Stimulated activated CD8-positive, alpha-beta memory T cell treated with anti-CD3 and anti-CD28 coated beads, Interleukin-15, amount 100 ng/mL, for 24 hours (primary cell): ENCODE measurements at places on chromosomes 5 and 9.

- no peak for DNase-seq
Measured at GRCh38 chr5:13976867-13977830, 32.7 kb upstream of the DNAH5 start.

DNA sequence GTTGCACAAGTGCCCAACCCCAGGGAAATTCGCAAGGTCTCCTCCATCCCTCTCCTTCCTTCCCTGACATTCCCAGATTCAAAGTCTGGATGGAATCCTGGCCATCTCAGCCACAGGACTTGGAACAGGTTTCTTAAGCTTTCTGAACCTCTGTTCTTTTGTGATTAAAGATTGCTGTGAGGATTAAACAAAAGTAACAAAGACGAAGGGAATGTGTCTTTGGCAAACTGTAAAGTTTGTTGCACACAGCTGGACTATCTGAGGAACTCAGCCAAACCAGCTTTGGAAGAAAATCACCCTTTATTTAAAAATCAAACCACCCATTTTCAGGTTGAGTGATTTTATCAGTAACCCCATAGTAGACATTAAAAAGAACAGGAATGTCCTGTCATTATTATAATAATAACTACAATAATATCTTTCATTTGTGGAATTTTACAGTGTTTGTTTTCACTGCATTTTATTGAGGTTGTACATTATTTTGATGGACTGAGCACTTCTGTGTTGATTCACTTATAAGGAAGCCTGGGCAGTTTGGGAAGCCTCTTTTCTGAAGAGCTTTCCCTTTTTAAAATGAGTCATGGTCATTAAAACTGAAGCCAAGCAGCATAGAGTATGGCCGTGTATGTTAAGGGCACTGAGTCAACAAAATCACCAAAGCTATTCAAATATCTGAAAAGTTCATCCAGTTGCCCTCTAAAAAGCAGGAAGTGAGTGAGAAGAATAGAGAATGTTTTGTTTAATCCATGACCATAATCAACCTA is 310.2 kb downstream of the AGTPBP1 start:
- no peak for DNase-seq

- no peak for DNase-seq
Measured at GRCh38 chr9:110016340-110016739, 191.6 kb downstream of the C9orf152 start.

- no peak for DNase-seq
Measured at GRCh38 chr5:104095527-104095926, 532.9 kb upstream of the NUDT12 start.

- DNase-seq, result no peak
Measured at GRCh38 chr5:97476852-97477534, 293.9 kb upstream of the RIOK2 start.

- DNase-seq, result no peak
Measured at GRCh38 chr5:66529182-66529581, 67.0 kb upstream of the MAST4 start.

DNA sequence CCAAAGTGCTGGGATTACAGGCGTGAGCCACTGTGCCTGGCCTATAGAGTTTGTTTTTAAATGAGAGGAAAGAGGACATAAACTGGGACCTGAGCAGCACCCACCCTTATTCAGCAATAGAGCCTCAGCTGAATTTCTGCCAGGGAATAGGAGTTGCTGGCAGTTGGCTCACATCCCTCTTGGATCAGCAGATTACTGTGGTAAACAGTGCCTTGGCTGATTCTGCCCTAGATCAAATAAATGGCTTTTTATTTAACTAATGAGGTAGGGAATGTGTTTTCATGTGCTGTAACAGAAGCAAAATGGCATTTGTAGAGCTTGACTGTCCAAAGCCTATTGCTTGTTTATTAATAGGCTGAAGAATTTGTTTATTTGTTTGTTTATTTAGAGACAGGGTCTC is 2.1 kb downstream of the ARHGEF37 start:
- no peak for DNase-seq

GRCh38 chr5:1892685-1893445 is 10.1 kb upstream of the IRX4 start:
- DNase-seq, result no peak

DNA sequence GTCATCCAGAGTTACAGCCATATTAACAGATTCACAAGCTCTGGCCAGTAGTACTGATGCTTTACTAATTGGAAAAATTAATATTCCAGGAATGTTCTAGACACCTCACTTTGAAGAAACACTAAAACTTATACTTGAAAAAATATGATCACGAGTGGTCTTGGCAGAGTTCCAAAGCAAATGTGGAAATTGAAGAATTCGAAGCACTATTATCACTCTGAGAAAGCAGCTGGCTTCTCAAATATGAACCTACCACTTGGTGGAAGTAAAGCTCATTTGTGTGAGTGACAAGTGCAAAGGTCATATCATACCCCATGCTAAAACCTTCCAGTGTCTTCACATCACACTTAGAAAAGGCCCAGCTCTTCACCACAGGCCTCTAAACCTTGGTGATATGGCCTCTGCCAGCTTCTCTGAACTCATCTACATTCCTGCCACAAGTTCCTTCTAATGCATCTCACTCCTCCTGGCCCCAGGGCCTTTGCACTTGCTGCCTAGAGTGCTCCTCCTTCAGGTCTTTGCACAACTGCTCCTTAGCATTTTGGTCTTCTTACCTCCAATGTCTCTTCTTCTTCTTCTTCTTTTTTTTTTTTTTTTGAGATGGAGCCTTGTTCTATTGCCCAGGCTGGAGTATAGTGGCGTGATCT is 175.7 kb upstream of the SMIM23 start:
- DNase-seq, result no peak

GRCh38 chr5:17370651-17371050 is 127.4 kb upstream of the TAF11L2 start:
- no peak for DNase-seq

GRCh38 chr9:76403352-76403751 is 9.1 kb upstream of the RFK start:
- no peak for DNase-seq

- DNase-seq, result no peak
Measured at GRCh38 chr5:133303298-133303697, 251.5 kb downstream of the HSPA4 start.
